ENCODE measurements at places on chromosomes 4 and X. TPM values are rescaled to one million over a fixed set of nuclear protein-coding genes. Genes with fewer than 3 reads are reported as not detected.

The KIAA1210 gene
- total RNA-seq, result not detected

The SPANXD gene
- total RNA-seq, result not detected

The LDB2 gene
- 16.0 TPM for total RNA-seq

The MAGEA8 gene
- total RNA-seq, result not detected

The MSANTD1 gene
- 0.18 TPM for total RNA-seq

The CRMP1 gene
- 5.0 TPM for total RNA-seq

The RNF212 gene
- 3.3 TPM for total RNA-seq

The FHL1 gene
- 31.3 TPM for total RNA-seq

The NXF2B gene
- not detected for total RNA-seq

The PPM1K gene
- 34.0 TPM for total RNA-seq

The DKK2 gene
- total RNA-seq, result 1.2 TPM

The NLGN4X gene
- total RNA-seq, result 1.9 TPM

The TMSB15A gene
- total RNA-seq, result not detected

The CHST7 gene
- 11.8 TPM for total RNA-seq

The COL25A1 gene
- 0.53 TPM for total RNA-seq

The STATH gene
- not detected for total RNA-seq

The RGN gene
- total RNA-seq, result 0.44 TPM

The SERTM2 gene
- not detected for total RNA-seq

The HPSE gene
- 3.6 TPM for total RNA-seq

The SRPK3 gene
- not detected for total RNA-seq

The IQSEC2 gene
- 12.7 TPM for total RNA-seq

The STK32B gene
- total RNA-seq, result 0.38 TPM

The IL3RA gene
- not detected for total RNA-seq

The REPS2 gene
- total RNA-seq, result 0.99 TPM

The DDX53 gene
- total RNA-seq, result not detected

The DGAT2L6 gene
- total RNA-seq, result not detected

The C4orf36 gene
- total RNA-seq, result 3.4 TPM

The PRRG3 gene
- total RNA-seq, result not detected

The ARHGAP10 gene
- 32.3 TPM for total RNA-seq

The GLRA2 gene
- not detected for total RNA-seq

The TRIM61 gene
- not detected for total RNA-seq

The PRPS1 gene
- 18.0 TPM for total RNA-seq

The ADGRG4 gene
- total RNA-seq, result not detected

The TEX13C gene
- total RNA-seq, result not detected

The NEUROG2 gene
- total RNA-seq, result not detected
